ENCODE measurements at places on chromosomes 11 and 22.

- DNase-seq: no peak
These were observed 1.8 kb upstream of the VSTM5 start for GRCh38 chr11:93852242-93852641.

DNA sequence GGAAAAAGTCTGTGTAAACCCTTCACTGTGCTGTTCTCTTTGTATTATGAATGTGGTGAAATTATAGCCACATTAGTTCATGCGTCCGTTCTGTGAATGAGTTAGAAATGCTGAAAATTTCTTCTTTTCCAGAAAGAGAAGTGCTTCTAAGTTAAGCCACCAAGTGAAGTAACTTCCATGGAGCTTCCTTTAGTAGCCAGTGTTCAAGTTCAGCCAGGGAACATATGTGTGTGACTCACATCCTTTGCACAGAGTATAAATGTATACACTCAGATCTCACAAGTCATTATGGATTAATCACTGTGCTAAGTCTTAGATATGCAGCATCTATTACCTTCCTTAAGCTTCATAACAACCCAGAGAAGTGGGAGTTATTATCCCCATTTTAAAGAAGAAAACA lies 3.1 kb upstream of the MMP8 start:
- DNase-seq: no peak

GRCh38 chr11:13040969-13041561 lies 31.9 kb downstream of the RASSF10 start:
- DNase-seq: no peak

- DNase-seq: no peak
These were observed 238.4 kb upstream of the CTSC start for GRCh38 chr11:88575916-88576315.

DNA sequence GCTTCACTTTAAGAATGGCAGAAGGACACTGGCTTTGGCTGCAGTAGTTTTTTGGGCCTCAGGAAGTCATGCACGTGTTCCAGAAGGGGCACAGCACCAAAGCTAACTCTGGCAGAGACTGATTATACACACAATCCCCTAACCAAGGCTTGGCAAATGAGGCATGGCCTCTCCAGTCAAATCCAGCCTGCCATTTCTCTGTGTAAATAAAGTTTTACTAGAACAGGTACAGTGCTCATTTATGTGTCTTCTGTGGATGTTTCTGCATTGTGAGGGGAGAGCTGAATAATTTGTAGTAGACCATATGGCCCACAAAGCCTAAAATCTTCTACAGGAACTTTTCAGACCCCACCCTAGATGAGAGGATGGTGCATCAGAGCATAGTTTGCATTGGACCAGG lies 46.4 kb upstream of the MN1 start:
- DNase-seq: no peak
